ENCODE measurements at places on chromosomes 1 and 21.

DNA sequence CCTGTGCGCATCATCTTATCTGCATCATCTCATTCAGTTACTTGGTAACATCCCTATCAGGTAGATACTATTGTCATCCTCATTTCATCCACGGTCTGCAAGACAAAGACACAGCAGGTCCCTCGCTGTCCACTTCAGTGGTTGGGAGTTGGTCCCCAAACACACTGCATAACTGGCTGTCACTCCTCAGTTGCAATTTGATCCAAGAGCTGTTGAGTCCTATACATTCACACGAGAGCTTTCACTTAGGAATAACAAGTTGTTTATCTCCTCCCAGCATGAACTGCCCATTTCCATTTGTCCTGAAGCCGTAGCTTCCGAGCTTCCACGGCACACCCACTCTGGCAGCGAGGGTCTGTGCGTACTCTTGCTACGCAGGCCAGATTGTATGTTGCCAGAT lies 472.0 kb downstream of the CAMTA1 start:
- DNase-seq: no peak

DNA sequence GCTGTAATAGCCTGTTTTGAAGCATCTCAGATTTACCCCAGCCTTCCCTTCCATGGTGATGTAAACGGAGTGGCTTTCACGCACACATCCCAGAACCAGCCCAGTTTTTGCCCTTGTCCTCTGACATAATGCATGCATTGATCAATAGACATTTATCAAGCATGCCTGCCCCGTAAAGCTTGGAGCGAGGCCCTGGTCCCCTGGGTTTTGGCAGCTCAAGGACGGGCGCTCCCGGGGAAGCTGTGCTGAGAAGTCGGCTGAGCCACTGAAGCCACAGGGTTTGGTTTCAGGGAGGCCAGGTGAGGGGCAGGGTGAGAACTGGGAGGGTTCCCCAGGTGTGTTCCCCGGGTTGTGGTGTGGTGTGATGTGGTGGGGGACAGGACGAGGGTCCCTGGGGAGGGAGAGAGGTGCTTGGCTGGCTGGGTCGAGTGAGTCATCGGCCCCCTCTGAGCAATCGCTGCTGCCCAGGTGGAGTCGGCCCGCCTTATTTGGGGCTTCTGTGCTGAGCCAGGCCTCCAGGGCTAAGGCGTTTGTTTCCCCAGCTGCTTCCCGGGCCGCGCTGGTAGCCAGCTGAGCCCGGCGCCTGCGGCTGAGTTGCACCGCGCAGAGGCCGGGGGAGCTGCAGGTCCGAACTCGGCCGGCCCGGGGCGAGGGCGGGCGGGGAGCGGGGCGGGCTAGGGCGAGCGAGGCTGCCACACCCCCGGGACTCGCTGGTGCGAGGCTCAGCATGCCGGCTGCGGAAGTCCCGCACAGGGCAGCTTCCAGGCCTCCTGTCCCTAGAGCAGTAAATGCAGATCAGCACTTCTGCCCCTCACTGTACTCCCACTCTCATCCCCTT lies 23.6 kb downstream of the ATP2B4 start:
- peak; percentile 76 for DNase-seq

GRCh38 chr1:163165119-163165518 lies 37.6 kb downstream of the RGS5 start:
- DNase-seq: no peak

DNA sequence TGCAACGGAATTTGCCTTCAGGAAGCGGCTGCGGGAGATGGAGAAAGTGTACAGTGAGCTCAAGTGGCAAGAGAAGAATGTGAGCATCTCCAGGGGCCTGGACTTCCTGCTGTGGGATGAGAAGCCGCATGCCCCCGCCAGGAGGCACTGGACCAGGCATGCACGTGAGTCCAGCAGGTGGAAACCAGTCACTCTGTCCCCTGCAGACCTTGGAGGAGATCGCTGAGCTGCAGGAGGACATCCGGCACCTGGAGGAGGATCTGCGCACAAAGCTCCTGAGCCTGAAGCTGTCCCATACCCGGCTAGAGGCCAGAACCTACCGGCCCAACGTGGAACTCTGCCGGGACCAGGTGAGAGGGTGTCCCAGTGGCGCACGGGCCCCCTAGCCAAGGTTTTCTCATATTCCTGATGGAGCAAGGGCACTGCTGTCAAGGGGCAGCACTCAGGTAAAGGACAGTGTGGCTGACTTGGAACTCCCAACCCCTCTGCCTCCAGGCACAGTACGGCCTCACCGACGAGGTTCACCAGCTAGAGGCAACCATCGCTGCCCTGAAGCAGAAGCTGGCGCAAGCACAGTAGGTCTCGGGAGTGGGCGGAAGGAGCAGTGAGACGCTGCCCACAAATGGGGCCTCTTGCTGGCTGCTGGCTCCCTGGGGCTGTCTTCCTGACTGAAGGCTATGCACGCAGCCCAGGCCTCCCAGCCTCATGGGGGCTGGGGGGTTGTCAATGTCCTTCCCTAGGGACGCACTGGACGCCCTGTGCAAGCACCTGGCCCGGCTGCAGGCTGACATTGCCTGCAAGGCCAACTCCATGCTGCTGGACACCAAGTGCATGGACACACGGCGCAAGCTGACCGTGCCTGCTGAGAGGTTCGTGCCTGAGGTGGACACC lies 1.2 kb upstream of the ADPRS start:
- DNase-seq: no peak

DNA sequence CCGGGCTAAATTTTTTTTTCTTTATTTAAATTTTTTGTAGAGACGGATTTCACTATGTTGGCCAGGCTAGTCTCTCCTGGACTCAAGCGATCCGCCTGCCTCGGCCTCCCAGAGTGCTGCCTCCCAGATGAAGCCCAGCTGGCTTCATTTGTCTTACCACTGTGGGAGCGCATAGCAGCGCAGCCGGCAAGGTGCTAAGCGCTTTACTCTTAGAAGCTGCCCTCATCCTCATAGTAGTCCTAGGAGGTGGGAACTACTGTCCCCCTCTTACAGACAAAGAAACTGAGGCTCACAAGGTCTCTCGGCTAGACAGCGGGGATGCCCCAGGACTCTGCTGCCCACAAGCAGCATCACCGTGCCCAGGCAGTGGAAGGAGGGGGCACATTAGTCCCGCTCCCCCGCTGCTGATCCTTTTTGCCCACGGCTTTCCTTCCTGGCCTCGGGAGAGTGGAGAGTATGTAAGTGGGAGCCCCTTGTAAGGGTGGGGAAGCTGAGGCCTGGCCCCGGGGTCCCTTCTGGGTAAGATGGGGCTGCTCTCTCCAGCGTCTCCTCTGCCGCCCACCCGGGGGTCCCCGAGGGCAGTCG lies 726 bp downstream of the TMEM54 start:
- DNase-seq: no peak

GRCh38 chr1:153120945-153121344 lies 7.6 kb upstream of the SPRR2F start:
- no peak for DNase-seq

DNA sequence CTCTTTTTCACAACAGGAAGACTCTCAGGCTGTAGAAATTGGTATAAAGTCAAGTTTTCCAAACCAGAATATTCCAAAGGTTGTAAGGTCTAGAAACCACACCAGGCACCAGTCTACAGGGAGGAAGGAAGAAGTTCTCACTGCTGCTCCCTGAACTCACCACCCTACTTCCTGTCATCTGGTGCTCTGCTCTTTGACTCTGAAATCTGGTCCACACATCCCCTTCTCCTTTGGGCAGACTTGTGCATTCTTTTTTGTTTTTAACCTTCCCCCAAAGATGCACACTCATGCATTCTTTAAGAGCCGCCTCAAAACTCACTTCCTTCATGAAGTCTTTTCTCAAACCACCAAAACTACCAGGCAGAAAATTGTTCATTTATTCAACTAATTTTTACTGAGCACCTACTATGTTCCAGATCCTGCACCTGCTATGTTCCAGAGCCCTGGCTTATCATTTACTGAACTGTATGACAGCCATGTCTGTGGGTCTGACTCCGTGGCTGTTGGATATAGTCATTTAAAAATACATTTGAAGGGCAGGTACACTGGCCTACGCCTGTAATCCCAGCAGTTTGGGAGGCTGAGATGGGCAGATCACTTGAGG lies 30.1 kb upstream of the EPS15 start:
- DNase-seq: no peak

GRCh38 chr1:156082309-156083091 lies at the start of gene MEX3A:
TSS of gene MEX3A (minus strand) at chr1:156082465. CDS start at chr1:156081998, 467 bp downstream.
- DNase-seq: peak; percentile 70

- DNase-seq: no peak
Observed at GRCh38 chr1:223784541-223784940, 61.2 kb downstream of the TP53BP2 start.

DNA sequence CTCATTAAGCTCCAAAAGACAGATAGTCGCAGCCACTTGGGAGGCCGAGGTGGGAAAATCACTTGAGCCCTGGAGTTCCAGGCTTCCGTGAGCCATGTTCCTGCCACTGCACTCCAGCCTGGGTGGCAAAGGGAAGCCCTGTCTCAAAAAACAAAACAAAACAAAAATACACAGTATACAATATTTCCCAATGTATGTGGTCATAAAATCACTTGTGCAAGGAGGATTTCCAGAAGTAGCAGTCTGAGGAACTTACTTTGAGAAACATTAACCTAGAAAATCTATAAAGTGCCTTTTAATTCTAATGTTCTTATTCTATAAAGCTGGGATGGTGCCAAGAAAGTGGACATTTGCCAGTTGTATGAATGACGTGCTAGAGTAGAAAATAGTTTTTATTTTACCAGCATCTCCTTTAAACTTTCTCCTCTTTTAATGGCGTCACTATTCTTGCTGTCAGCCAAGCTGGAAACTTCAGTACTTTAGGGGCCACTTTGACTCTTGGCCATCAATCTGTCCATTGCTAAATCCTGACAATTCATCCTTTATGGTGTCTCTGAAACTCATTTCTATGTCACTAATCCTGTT lies 22.5 kb downstream of the FAM177B start:
- DNase-seq: no peak

DNA sequence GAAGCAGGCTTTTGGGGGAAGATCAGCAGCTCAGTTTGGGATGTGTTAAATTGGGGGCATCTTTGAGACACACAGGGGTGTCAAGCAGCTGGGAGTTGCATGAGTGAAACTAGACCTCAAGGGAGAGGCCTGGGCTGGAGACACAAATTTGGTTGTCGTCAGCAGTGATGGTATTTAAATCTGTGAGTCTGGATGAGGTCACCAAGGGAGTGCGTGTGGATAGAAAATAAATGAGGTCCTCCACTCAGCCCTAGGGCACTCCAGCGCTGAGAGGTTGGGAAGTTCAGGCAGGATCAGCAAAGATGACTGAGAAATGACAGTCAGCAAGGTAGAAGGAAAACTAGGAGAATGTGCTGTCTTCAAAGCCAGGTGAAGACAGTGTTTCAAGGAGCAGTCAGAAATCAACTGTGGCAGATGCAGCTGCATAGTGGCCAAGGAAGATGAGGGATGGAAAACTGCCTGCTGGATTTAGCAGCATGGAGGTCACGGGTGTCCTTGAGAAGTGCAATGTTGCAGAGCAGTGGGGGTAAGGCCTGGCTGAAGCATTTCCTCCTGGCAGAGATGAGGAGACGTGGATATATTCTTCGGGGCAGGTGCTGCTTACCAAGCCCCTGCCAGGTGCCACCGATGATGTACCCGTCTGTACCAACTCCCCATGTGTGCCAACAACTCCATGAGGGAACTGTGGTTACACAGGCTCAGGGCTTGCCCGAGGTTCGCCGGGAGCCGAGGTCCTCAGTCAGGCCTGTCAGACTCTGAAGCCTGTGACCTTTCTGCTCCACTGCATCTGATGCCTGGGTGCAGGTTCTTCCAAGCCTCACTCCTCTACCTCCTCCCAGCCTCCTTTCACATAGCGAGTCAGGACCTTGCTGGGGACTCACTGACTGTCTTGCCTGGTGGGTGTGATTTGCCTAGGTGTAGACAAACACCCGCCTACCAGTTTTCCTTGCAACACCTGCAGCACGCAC lies 11.3 kb downstream of the MAP7D1 start:
- DNase-seq: no peak

DNA sequence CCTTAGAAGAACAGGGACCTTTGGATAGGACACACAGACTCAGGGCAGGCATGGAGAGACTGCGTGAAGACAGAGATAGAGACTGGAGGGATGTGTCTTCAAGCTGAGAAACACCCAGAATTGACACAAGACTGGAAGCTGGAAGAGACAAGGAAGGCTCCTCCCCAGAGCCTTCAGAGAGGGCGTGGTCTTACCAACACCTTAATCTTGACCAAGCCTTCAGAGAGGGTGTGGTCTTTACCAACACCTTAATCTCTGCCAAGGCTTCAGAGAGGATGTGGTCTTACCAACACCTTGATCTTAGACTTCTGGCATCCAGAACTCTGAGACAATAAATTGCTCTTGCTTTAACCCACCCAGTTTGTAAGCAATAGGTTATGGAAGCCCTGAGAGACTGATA lies 481.4 kb upstream of the VAMP3 start:
- no peak for DNase-seq

- no peak for DNase-seq
Observed at GRCh38 chr21:27201197-27201596, 234.3 kb upstream of the ADAMTS5 start.

DNA sequence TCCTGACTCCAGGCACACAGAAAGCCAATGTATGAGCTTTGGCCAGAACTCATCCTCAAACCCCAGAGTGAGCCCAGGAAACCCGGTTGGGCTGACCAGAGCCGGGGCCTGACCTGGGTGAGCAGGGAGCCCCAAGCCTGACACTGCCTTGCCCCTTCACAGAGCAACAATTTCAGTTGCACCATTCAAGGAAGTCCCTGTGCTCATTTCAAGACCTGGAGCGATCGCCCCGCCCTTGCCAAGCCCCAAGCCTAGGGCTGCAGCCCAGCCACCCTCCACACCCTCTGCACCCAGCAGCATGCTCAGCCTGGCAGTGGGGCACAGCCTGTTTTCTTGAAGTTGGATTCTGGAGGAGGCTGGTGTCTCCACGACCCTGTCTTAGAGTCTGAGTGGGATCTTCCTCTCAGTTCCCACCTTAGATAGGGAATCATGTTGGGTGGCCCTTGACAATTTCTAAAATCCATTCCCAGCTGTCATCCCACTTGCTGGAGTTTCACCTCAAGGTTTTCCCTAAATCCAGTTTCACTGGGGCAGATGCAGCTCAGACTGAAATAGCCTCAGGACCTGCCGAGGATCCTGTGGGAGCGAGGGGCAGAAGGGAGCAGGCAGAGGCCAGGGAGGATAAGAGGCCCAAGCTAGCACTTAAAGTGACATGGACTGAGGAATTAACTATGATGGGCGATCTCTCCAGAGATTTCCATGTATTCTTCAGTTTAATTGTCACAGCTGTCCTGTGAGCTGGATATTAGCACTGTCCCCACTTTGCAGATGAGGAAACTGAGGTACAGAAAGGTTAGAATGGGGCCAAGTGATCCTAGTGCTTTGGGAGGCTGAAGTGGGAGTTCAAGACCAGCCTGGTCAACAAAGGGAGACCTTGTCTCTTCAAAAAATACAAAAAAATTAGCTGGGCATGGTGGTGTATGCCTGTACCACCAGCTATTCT lies 2.5 kb downstream of the NBL1 start:
- DNase-seq: no peak

- no peak for DNase-seq
Observed at GRCh38 chr1:201711811-201712210, 117.1 kb upstream of the IPO9 start.

- DNase-seq: no peak
Observed at GRCh38 chr1:89850844-89851415, 30.1 kb downstream of the LRRC8D start.

DNA sequence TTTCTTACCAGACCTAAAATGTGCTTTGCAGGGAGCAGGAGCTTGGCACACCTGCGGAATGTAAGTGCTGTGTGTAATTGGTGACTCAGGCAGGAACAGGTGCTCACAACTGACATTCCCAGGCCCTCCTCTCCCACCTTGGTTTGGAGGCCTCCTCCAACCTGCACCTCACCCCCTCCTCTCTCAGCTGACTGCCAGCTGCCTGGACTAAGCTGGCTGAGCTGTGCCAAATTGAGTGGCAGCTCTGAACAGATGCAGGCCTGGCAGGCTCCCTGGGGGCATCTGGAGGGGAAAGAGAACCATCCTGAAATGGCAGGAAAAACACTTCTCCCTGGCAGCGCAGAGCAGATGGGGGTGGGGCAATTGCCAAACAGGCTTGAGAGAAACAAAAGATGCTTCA lies 91.7 kb upstream of the PGBD5 start:
- no peak for DNase-seq

Data from activated CD8-positive, alpha-beta memory T cell treated with anti-CD3 and anti-CD28 coated beads, Interleukin-2, amount 50 U/mL, for 4 hours (primary cell).